CMK (cell line): ENCODE measurements at places on chromosomes 11 and 22.

GRCh38 chr11:37710031-37710430, 1112.0 kb upstream of the RAG2 start:
- no peak for DNase-seq

GRCh38 chr22:34841331-34841771, 224.6 kb upstream of the ISX start:
- no peak for DNase-seq

GRCh38 chr11:12182676-12183541, 72.5 kb downstream of the MICAL2 start:
- DNase-seq: no peak

GRCh38 chr11:14371249-14371648, 12.3 kb upstream of the RRAS2 start:
- DNase-seq: no peak

- DNase-seq: no peak
Observed at GRCh38 chr22:27494785-27495184, 306.8 kb downstream of the MN1 start.

- DNase-seq: no peak
Observed at GRCh38 chr11:98736833-98737232, 283.9 kb upstream of the CNTN5 start.

DNA sequence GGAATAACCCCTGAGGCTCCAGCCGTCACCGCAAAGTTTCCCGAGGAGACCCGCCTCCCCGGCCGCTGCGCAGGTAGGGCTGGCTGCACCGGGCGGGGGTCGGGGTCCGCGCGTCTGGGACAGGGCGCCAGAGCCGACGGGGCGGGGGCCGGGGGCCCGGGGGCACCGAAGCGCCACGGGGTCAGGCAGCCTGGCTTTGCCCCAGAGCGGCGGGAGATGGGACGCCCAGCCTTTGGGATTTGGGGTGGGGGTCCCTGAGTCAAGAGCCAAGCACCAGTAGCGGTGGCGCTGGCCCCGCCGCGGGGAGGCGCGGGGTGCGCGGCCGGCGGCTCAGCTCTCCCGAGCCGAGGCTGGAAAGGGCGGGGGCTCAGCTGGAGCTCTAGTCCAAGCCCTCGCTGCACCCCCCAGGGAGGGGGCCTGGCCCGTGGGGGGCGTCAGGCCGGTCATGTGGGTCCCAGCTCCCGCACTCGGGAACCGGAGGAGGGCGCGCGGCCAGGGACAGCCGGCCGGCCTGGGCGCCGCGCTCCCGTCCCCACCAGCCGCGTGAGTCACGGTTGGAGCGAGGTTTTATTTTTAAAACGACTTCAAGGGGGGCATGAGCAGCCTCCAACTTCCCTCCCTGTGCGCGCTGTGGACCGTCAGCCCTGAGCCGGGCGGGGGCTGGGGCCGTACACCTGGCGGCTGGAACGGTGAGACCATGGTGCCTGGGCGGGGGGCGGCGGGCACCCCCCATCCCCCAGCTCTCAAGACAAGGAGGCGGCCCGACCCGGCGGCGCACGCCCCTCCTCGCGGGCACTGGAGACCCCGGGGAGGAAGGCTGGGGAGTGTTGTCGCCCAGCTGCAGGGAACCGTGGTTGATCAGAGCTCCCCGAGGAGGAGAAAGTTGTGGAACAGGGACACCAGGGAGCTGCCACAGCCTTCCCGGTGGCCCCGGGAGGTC, 626 bp downstream of the FLRT1 start:
- no peak for DNase-seq

DNA sequence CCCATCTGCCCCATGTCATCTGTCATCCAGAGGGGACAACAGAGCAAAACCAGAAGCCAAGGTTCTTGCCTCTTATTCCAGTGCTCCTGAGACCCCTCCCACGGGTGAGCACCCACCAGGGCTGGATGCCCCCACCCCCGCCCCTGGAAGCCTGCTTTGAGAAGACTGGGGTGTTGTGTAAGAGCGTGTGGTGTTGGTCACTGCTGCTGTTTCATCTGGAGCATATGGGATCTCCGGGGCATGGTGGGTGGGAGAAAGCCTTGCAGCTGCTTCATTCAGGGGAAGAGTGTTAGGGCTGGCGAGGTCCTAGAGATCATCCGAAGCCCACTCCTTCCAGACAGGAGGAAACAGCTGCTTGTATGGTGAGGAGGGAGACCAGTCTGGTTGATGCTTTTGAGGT, 54.1 kb downstream of the CHRDL2 start:
- no peak for DNase-seq
